AG04449 (cell line): ENCODE measurements at places on chromosomes 6 and 20.

- DNase-seq = no peak
These were observed 96.2 kb downstream of the OTOR start for GRCh38 chr20:16844406-16844805.

DNA sequence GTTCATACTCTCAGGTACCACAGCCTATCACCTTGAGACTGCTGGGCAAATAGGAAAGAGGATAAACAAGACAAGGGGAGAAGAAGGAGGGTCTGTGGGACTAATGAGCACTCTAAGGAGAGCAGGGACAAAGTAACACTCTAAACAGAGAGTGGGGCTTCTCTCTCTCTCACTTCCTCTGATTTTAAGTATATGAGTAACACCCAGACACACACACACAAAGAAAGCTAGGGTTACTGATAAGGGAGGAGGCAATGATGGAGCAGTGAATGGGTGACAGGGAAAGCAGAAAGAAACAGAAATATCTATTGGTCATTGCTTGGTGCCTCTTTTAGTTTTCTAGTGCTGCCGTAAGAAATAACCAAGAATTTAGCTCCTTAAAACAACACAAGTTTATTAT, 96.2 kb upstream of the RNF217 start:
- no peak for DNase-seq

GRCh38 chr20:24693466-24694156, 224.2 kb downstream of the SYNDIG1 start:
- no peak for DNase-seq

- DNase-seq = no peak
These were observed 174.1 kb downstream of the ADAT2 start for GRCh38 chr6:143276436-143276835.

GRCh38 chr6:108800427-108800864, 47.8 kb upstream of the ARMC2 start:
- DNase-seq = no peak

GRCh38 chr20:5806457-5807263, 56.5 kb downstream of the SHLD1 start:
- DNase-seq = no peak

GRCh38 chr6:7721649-7722048, 4.2 kb upstream of the BMP6 start:
- DNase-seq = no peak

DNA sequence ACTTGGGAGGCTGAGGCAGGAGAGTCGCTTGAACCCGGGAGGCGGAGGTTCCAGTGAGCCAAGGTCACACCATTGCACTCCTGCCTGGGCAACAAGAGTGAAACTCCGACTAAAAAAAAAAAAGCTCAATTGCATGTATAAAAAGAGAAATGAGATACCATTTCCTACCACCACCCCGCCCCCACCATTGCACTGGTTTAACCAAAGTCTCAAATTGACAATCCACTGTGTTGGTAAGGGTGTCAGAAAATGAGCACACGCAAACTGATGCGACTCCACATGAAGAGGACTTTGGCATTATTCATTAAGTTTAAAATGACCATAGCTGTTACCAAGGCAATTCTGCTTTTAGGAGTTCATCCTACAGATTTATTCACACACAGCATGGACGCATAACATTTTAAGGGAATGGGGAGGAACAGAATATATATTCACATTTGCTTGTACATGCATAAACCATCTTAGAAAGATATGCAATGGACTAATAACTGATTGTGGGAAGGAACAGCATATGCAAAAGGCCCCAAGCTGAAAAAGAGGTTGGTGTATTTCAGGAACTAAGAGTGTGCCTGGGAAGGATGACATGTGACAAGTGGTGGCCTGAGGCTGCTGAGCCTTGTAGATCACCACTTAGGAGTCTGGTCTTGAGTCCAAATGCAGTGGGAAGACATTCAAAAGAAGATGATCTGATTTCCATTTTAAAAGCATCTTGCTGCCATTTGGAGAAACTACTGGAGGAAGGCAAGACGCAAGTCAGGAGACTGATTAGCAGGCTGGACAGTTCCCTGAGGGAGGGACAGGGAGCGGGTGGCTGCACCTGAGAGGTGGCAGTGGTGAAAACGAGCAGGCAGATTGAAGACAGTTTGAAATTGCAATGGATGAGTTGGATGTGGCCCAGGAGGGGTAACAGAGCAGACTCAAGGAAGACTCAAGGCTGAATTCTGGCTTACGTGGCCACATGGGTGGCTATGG, 37.2 kb upstream of the PTPN1 start:
- no peak for DNase-seq

DNA sequence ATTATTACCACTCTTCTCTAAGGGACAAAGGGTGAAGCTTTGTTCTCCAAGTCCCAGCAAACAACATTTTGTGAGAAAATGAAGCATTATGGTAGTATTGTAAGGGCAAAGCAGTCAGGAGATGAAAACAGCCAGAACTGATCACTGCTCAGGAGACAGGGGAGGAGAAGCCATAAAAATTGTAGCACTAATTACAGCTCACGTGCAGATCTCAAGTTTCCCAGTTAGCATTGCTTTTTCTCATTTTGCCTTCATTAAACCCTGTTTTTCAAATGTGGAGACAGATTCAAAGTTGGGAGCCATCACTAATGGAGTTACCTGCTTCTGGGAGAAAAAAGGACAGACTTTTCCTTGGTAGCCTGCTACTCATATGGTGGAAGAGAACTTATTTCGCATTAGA, 210.9 kb upstream of the PDE10A start:
- DNase-seq = no peak

- DNase-seq = no peak
These were observed 446.2 kb downstream of the PLCB1 start for GRCh38 chr20:8578161-8578865.

GRCh38 chr6:18469536-18469935, 82.4 kb downstream of the RNF144B start:
- DNase-seq = no peak

GRCh38 chr20:23313271-23313670, 37.3 kb upstream of the NXT1 start:
- DNase-seq = no peak

DNA sequence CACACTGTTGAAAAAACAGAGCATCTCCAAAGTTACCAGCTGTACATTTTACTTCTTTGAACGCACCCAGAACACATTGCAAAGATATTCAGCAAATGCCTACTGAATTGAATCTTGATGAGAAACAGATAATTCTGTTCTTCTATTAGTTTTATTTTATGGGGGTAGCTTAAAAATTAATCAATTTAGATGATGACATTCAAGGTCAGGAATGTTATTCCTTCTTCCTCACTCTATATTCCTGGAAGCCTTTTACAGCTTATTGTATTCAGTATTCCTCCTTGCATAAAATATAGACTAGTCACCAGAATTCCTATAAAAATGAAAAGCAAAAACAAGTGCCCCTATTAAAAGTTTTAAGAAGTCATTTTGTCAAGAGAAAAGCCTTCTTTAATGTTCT, 21.4 kb upstream of the GMDS start:
- no peak for DNase-seq

DNA sequence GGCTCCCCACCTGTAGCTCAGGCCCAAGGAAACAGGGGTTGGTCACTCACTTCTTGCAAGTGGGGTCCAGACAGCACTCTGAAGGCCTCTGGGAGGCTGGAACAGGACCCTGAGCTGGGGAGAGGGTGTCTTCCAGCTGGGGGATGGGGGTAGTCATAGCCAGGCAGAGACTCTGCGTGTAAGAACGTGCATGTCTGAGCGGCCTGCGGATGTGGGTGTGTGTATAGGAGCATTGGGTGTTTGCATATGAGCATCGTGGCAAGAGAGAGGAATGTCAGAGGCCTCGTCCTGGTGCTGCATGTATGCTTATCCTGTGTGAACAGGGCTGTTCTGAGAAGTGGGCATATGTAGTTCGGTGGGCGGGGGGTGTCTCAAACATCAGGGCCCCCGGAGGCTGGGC, 12.1 kb downstream of the BPIFB3 start:
- no peak for DNase-seq

DNA sequence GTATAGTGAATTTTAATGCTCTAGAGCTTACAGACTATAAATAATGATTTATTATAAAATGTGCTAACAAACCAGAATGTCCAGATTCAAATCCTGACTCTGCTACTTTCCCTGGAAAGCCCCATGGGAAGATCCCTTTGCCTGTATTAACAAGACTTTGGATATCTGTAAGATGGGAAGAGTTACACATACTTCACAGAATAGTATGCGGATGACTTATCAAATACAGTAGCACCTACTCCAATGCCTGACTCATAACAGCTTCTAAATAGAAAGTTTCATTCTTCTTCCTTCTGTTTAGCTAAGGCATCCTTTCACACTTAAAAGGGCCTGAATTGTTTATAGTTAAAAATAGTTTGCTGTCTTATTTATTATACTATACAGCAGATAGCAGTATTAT, 166.3 kb downstream of the KCNQ5 start:
- DNase-seq = peak; percentile 45

DNA sequence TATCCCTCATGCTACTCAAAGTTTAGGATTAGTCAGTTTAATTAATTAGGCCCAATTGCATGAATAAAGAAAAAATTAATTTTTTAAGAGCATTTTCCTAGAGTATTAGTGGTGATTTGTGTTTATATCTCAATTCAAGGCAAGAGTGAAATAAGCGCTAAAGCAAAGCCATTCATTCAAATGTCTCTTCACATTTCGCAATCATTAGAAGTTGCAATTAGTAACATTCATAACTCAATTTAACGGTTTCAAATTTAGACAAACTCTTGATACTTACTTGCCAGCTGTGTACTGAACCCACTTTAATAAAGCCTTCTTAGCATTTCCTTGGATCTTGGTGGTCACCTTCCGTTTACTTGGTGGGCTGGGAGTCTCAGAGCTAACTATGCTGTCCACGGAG, 127.2 kb downstream of the SYNE1 start:
- DNase-seq = no peak
